ENCODE measurements at places on chromosomes 6 and 20.

DNA sequence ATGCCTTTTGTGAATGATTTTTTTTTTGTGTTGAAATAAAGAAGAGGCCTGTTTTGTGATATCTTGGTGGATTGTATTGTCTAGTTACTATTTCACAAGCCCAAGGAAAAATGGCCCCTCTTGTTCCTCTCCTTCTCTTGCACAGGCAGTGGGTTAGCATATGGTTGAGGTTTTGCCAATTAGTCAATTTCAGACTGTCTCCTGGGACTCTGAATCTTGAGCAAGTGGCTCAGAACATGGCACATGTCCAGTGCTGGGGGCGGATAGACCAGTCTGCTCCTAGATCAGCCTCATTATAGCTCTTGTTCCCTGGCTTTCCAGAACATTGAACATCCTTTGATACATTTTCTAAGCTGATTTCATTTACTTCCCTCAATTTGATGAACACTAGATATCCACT is 589.2 kb downstream of the PHF3 start:
- no peak for DNase-seq

GRCh38 chr20:9180481-9181257 is 111.8 kb downstream of the PLCB4 start:
- DNase-seq, result no peak

DNA sequence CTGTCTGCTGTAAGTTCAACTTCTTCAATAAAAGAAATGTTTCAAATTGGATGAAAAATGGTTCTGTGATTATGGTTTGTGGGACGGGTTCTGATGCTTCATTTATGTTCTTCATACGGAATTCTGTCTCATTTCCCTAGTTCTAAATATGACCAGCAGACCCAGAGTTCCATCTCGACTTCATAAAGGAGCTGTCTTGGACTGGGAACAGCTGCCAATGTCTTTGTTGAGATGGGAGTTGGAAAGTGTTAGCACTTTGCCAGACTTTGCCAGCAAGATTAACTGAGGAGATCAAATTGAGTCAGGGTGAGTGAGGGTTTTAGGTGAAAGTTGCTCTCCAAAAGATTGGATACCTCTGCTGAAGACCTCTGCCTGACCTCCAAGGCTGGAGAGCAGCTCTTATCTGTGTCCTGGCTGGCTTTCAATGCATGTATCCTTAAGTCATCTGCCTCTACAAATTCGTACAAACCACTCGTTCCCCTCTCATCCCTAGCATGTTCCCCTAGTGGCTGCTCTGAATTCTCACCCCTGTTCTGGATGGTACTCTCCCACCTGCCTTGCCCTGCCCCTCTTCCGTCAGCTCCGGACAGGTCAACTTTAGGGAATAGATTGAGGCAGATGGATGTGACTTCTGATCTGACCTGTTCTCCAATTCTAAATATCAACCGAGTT is at the start of gene EFCAB8:
TSS of gene EFCAB8 (plus strand) at position 223 of the 672 bp plus-strand sequence. CDS start 4,870 bp downstream, outside the sequence.
- no peak for DNase-seq

- no peak for DNase-seq
These were observed 372 bp downstream of the KIAA0408 start for GRCh38 chr6:127458817-127459216.

- DNase-seq, result no peak
These were observed 71.6 kb upstream of the LGSN start for GRCh38 chr6:63391203-63391970.

DNA sequence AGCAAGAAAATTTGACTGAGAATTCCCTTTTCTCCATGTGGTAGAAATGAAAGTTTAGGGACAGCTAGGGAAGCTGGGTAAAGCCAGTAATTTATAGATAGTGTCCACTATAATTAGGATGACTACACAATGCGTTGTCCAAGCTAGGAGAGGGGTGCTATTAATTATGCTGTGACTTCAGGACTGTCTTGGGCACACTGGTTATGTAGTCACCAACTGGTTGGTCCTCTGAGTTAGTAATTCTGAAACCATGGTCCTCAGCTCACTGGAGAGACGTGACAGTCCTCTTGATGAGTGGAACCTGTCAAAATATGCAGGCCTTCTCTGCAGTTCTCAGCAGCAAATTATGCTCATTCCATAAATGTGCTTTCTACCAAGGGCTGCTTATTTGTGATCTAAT is 94.6 kb upstream of the ENPP5 start:
- no peak for DNase-seq

DNA sequence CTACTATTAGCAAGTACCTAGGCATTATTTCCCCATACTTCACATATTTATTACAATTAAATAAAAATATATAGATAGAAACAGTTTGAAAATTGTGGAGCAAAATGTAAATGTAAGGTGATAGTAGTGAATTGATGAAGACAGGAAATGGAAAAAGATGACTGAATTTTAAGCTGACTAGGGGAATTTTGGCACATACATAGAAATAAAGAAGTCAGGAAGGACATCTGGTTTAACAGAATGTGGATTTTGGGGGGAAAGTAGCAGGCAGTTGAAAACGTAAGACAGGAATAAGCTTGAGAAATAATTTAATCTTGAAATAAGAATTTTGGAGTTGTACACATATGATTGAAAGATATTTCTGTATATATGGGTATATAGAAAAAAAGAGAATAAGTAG is 701.7 kb upstream of the CITED2 start:
- DNase-seq, result no peak

DNA sequence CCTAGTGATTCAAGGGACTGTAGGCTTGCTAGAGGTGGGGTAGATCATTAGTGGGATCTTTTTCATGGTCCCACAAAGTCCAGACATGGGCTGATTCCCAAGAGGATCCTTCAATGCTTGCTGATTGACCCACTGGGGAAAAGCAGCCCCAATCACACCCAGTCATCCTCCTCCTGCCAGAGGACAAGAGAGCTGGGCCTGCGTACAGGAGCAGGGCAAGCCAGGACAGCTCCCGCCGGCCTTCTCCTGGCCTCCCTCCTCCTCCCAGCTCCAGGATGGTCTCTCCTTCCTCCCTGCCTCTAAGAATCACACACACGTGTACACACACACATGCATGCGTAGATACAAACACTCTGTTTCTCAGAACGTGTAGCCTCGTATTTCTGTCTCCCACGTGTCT is 27.0 kb downstream of the KCNK15 start:
- DNase-seq, result no peak

GRCh38 chr6:16653226-16653625 is 108.0 kb downstream of the ATXN1 start:
- DNase-seq, result no peak

- no peak for DNase-seq
These were observed 25.7 kb downstream of the OVOL2 start for GRCh38 chr20:18031888-18032509.

- no peak for DNase-seq
These were observed 70.7 kb downstream of the SOBP start for GRCh38 chr6:107560657-107561056.

DNA sequence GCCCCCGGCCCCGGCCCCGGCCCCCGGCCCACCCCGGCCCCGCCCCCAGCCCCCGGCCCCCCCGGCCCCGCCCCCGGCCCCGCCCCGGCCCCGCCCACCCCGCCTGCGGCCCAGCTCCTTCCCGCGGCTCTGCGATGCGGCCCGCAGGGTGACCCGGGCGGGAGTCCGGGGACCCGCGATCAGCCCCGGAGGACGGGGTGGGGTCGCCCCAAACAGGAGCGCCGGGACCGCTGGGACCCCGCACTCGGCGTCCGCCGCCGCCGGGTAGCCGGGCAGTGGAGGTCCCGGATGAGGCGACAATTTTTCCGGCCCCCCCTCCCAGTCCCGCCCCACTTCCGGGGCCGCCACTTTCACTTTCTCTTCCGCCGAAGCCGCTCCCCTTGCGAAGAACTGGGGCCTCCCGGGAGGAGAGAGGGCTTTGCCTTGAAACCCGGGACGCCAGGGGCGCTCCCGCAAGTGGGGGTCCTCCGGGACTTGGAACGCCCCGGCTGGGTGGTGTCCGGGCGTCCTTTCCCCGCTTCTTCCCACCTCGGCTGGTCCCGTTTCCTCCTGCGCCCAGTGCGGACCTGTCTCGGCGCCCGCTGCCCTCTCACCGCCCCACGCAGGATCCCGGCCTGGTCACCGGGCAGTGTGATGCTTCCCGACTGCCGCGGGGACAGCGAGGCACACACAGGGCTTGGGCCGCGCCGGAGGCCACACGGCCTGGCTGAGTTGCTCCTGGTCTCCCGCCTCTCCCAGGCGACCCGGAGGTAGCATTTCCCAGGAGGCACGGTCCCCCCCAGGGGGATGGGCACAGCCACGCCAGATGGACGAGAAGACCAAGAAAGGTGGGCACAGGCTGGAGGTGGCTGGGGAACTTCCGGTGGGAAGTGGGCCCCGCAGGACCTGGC is at the start of gene RBCK1:
TSS of gene RBCK1 (plus strand) at position 347 of the 890 bp plus-strand sequence. CDS start at position 806, 459 bp downstream.
- peak; percentile 86 for DNase-seq

- no peak for DNase-seq
These were observed 28.7 kb downstream of the FGD2 start for GRCh38 chr6:37033819-37034795.

GRCh38 chr20:32527447-32528055 is 57.6 kb downstream of the NOL4L start:
- DNase-seq, result no peak

DNA sequence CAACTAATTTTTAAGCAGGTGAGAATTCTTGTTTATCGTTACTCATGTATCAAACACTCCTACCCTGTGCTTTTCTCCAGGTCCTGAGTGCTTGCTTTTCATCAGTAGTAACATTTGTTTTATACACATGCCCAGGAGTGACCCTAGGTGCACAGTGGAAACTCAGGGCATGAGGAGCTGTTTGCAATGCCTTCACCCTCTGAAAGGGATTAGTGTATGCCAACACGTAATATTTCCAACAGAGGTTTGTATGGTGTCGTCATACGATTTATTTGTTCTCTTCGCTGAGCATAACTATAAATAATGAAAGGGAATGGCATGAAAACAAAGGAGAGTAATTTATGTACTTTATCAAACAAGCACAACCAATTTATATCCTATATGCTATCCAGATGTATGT is 537.4 kb upstream of the MMS22L start:
- DNase-seq, result no peak

GRCh38 chr20:7080472-7080871 is 313.0 kb downstream of the BMP2 start:
- no peak for DNase-seq
